Upper lobe of left lung (tissue), 6 donors: ENCODE measurements at places on chromosomes 2 and 18.
A peak's percentile ranks its signal among the peaks of the same experiment; 100 is the strongest.

DNA sequence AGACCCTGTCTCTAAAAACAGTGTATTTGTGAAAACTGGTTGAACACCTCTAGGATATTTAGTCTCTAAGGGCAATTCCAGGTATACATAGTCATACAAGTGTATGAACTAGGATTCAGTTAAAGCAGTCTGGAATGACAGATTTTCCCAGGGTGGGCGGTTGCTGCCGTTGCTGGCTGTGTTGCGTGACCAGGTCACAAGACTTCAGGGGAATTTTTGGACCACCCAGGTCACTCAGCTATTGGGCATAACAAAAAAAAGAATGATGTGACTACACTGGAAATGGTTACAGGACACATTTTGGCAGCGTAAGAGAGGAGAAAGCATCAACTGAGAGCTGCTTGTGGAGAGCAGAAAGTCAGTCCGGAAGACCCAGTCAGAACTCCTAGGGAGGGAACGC is 58.0 kb upstream of the ZBTB7C start:
- peaks cover 6% of the 10 kb centered on the region for H3K4me1 ChIP-seq
- no peak overlapping the region for H3K4me3 ChIP-seq
- no peaks in the 10 kb centered on the region for H3K27me3 ChIP-seq
- H3K36me3 ChIP-seq, result no peaks in the 10 kb centered on the region
- no peak overlapping the region for H3K27ac ChIP-seq

DNA sequence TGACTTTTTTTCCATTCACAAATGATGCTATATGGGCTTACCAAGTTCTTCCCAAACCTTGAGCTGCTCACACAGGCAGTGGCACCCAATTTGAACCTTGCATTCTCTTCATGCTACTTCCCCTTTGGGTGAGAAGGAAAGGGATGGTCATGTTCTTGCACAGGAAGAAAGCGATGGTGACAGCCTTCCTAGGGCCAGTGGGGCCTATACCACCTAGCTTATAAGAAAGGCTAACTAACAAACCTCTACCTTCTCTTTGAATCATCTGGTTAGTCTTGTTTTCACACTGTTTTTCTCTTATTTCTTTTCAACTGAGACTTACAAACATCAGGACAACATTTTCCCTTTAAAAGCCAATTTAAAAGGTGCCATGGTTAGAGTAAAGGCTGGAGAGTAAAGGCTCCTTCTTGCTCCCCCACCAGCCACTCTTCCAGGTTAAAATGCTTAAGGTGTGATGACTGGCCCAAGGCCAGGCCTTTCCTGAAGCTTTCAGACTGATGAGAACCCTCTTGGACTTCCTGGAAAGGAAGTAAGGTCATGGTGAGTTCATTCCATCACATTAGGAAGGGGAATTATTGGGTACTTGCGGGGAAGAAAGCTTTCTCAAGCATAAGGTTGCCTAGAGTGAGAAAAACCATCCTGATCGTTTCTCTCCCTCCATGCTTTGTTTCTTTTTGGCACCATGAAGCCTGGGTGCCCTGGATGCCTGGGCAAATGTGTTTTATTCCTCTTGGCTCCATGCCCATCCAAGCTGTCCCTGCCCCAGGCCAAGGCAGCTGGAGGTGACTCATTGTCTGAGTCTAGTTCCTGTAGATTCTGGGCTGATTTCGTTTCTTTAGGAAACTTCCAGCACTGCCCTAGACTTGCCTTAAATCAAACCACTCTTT is 41.4 kb upstream of the ITGB6 start:
- H3K27me3 ChIP-seq, result no peaks in the 10 kb centered on the region
- peak; percentile 74 for DNase-seq
- peaks cover 12% of the 10 kb centered on the region for H3K4me1 ChIP-seq
- no peak overlapping the region for H3K4me3 ChIP-seq
- no peaks in the 10 kb centered on the region for H3K36me3 ChIP-seq
- H3K27ac ChIP-seq, result peak overlapping the region; percentile 55

DNA sequence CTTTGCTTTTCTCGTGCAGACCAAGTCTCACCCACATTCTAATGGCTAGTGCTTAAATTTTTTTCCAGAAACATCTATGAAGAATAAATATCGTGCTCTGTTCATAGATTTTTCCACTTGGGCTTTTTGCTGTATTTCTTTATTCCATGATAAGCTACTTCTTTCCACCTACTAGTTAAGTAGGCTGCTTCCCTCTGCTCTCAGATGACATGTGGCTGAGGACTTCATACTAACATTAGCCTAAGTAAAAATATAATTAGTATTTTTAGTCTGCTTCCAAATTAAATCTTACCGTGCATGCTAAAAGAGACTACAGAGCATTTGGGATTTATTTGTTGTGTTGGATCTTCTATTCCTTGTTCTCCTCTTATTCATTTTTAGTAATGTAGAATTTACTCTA is 102.4 kb downstream of the SH3RF3 start:
- no peaks in the 10 kb centered on the region for H3K27me3 ChIP-seq
- H3K27ac ChIP-seq, result peak overlapping the region; percentile 56
- no peaks in the 10 kb centered on the region for H3K36me3 ChIP-seq
- no peak for DNase-seq
- H3K4me3 ChIP-seq, result no peak overlapping the region
- peaks cover 9% of the 10 kb centered on the region for H3K4me1 ChIP-seq

DNA sequence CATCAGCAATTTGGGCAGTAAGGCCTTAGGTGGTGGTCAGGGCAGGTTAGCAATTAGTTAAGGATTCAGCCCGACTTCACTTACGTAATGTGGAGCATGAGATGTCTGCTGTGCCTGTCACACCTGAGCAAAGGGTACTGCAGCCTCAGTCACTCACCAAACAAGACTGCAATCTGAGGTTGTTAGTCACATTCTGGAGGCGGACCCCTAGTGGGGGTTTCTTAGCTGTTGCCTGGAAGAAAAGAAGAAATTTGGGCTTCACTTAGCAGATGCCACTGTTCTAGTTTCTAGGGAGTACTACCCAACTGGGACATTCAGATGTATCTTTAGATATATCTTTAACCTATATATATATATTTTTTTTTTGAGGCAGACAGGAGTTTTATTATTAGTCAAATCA is 529.9 kb downstream of the SLC4A3 start:
- DNase-seq, result no peak
- H3K27ac ChIP-seq, result no peak overlapping the region
- H3K27me3 ChIP-seq, result no peaks in the 10 kb centered on the region

DNA sequence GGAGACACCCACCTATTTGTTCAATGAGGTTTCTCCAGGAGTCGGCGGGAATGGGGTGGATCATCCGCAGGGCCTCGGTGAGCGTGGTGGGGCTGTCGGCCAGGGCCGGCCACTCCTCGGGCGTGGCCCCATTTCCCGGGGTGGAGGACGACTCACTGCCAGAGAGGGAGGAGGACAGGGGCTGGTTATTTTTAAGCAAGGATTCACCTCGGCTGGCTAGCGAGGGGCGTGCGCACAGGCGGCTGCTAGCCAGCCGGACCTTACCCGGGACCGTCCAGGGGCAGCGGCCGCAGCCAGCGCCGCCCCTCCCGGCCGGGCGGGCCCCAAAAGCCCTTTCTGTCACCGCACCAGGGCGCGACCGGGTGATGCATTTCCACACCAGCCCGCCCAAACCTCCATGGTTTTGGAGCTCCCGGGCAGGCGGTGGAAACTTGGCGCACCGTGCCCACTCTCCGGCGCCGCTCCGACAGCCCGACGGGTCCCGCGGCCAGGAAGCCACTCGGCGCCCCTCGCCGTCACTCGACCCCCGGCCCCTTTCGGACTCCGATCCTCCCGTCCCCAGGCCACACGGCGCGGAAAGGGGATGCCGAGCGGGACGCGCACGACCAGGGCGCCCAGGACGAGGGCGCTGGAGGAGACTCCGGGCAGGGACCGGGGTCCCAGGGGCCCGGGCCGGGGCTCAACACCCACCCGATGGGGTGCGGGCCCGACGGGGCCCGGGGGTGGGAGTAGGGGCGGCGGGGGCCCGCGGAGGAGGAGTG is 57.1 kb downstream of the SNORC start:
- H3K36me3 ChIP-seq, result no peaks in the 10 kb centered on the region
- H3K27ac ChIP-seq, result no peak overlapping the region
- H3K27me3 ChIP-seq, result peaks cover 11% of the 10 kb centered on the region
- DNase-seq, result peak; percentile 74
- no peak overlapping the region for H3K4me3 ChIP-seq

GRCh38 chr2:205270689-205271088 is 411.6 kb upstream of the NRP2 start:
- H3K36me3 ChIP-seq, result no peaks in the 10 kb centered on the region
- no peak overlapping the region for H3K27ac ChIP-seq
- H3K27me3 ChIP-seq, result no peaks in the 10 kb centered on the region
- no peaks in the 10 kb centered on the region for H3K4me1 ChIP-seq
- DNase-seq, result no peak

- H3K36me3 ChIP-seq, result no peaks in the 10 kb centered on the region
- no peaks in the 10 kb centered on the region for H3K4me1 ChIP-seq
- no peak for DNase-seq
- H3K27me3 ChIP-seq, result no peaks in the 10 kb centered on the region
- no peak overlapping the region for H3K4me3 ChIP-seq
These were observed 11.8 kb downstream of the MTCL1 start for GRCh38 chr18:8717011-8717770.

DNA sequence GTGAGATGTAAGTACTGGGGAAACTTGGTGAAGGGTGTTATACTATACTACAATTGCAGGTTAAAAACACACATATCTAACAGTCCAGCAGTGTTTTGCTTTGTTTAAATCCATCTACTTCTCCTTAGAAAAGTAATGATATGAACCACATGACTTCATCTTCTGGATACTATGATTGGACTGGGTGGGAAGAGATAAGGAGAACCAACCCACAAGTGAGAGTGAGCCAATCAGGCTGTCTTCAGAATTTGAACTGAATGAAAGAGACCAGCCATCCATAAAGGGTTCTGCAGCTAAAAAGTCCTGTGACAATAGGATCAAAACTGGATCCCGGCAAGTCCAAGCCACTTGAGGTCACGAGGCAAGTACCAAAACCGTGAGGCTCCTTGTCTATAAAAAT is 46.6 kb downstream of the KANSL3 start:
- no peak overlapping the region for H3K4me3 ChIP-seq
- DNase-seq, result no peak
- peaks cover 22% of the 10 kb centered on the region for H3K36me3 ChIP-seq
- no peaks in the 10 kb centered on the region for H3K4me1 ChIP-seq
- H3K27me3 ChIP-seq, result no peaks in the 10 kb centered on the region

DNA sequence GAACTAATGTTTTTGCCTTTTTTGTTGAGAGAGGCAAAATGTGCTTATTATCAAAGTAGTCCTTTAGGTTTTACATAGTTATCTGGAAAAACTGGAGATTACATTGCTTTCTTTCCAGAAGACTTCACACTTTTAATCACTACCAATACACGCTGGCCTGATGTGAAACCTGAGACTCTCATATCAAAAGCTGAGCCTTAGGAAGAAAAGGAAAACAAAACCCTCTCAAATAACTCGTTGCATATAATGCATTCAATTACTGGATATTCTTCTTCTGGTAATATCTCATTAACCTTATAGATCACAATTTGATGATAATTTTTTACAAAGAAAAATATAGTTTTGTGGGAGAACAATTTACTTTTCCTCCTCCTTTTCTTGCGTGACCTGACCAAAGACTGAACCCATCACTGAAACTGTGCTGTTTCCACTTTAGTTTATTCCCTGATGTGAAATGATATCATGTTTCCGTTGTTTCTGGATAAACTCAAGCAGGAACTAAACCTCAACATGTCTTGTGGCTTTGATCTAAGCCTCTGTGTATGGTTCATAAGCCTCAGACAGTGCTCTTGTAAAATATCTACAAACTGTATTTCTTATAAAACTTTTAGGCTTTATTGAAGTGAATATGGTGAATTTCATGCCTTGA is 332.4 kb downstream of the GULP1 start:
- no peak for DNase-seq
- H3K4me3 ChIP-seq, result no peak overlapping the region
- H3K4me1 ChIP-seq, result no peaks in the 10 kb centered on the region

DNA sequence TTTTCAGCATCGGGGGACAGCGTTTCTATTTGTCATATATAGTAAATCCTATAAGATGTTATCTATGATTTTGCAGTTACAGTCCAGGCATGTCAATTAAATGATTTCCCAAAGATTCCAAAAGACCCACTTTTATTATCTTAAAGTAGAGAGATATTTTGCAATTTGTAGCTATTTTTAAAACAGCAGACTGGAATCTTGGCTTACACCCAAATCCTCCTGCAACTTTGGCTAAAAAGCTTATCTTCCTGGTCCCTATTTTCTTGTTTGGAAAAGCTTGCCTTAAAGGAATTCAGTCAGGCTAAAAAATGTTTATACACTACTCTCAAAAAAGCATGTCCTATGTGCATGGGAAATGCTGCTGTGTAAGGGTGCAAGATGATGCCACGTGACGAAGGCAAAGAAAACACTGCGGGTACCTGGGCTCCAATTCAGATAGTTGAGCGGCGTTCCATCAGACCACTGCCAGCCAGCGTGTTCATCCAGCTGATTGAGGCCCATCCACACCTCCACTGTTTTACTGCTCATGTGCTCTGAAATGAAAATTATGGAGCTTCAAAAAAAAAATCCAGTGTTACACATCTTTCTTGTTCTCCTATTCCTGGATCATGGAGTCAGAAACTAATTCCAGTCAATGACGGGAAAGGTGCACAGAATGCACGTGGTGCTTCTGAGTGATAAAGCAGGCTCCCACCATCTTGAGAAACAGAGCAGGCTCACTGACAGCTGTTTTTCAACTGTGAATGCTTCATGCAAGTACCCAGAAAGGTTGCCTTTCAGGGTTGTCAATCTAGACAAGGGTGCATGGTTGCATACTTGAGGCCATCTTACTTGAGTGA is 33.8 kb downstream of the PLA2R1 start:
- no peaks in the 10 kb centered on the region for H3K27me3 ChIP-seq
- no peaks in the 10 kb centered on the region for H3K36me3 ChIP-seq
- no peak overlapping the region for H3K4me3 ChIP-seq
- H3K4me1 ChIP-seq, result no peaks in the 10 kb centered on the region
- no peak overlapping the region for H3K27ac ChIP-seq

GRCh38 chr18:75533950-75534349 is 106.4 kb upstream of the SMIM21 start:
- H3K4me1 ChIP-seq, result no peaks in the 10 kb centered on the region
- no peak overlapping the region for H3K4me3 ChIP-seq
- no peaks in the 10 kb centered on the region for H3K36me3 ChIP-seq
- no peak overlapping the region for H3K27ac ChIP-seq
- no peaks in the 10 kb centered on the region for H3K27me3 ChIP-seq
- DNase-seq, result no peak

GRCh38 chr2:189163889-189164288 is 15.7 kb downstream of the COL5A2 start:
- no peaks in the 10 kb centered on the region for H3K27me3 ChIP-seq
- no peaks in the 10 kb centered on the region for H3K36me3 ChIP-seq
- no peak overlapping the region for H3K4me3 ChIP-seq
